ENCODE measurements at places on chromosomes 7 and 10.

GRCh38 chr7:127252778-127253280, at the start of gene GRM8:
GRM8 (minus strand) TSS chr7:127252941.
- DNase-seq: no peak

DNA sequence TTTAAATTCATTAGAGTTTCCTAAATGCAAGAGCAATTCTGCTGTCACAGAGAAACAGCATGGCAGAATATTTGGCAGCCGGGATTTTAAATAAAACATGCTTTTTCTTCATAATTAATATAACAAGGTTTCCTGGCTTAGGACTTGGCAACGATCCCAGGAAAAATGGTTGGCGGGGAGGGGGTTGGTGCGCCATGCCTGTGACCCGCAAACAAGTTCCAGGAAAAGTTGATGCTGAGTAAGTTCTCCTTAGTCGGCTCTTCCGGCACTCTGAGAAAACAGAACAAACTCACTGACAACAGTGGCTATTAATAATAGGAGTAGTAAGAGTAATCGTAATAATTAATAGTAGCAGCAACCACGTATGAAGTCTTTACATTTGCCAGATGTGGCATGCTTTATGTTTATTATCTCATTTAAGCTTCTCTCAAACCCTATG, 4.6 kb downstream of the HABP2 start:
- DNase-seq: no peak

- no peak for DNase-seq
Observed at GRCh38 chr10:24814568-24815313, 91.1 kb upstream of the ARHGAP21 start.

GRCh38 chr7:11843113-11843765, 11.2 kb upstream of the THSD7A start:
- no peak for DNase-seq
